ENCODE measurements at places on chromosomes 6 and 20.

DNA sequence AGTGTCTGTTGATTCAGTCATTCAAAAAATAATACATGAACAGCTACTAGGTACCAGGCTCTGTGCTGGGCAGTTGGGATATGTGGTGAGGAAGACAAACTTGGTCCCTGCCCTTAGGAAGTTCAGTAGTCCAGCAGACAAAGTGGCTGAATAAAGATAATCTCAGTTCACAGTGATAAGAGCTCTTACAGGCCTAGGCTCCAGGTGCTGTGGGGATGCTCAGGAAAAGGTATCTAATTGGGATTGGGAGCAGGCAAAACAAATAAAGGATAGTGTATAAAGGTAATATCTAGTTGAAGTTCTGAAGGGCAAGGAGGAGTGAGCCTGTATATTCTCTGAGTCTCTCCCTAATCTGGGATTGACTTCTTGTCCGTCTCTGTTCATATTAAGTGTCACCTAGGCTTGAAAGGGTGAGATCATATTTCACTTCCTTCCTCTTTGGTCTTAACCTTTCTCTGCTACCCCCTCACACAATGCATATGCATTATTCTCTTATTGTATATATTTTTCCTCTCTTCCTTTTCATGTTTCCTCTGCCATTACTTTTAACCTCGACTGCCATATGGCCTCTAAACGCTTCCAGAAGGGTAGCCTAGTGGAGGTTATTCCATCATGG, 13.5 kb downstream of the PTPN1 start:
- no peak for DNase-seq

DNA sequence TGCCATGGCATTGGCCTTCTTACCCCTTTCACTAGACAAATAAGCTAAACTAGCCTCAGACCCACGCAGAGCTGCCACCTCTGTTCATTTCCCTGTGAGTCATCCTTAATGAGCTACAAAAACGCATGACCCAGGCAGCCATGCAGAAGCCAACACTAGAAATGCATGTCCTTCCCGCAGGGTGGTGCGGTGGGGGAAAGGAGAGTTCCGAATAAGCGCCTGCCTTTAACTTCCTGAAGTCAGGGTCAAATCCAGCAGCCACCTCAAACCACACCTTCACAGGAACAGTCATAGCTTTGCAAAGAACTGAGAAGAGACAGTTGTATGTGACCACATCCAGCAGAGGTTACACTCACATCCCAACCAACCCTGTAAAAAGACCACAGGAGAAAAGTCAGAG, 40.4 kb downstream of the IRF4 start:
- no peak for DNase-seq

- no peak for DNase-seq
Measured at GRCh38 chr6:161436106-161436876, 162.4 kb upstream of the AGPAT4 start.

GRCh38 chr6:45127185-45127584, 200.9 kb upstream of the RUNX2 start:
- DNase-seq = no peak

- no peak for DNase-seq
Measured at GRCh38 chr6:17347012-17347411, 46.4 kb upstream of the CAP2 start.

DNA sequence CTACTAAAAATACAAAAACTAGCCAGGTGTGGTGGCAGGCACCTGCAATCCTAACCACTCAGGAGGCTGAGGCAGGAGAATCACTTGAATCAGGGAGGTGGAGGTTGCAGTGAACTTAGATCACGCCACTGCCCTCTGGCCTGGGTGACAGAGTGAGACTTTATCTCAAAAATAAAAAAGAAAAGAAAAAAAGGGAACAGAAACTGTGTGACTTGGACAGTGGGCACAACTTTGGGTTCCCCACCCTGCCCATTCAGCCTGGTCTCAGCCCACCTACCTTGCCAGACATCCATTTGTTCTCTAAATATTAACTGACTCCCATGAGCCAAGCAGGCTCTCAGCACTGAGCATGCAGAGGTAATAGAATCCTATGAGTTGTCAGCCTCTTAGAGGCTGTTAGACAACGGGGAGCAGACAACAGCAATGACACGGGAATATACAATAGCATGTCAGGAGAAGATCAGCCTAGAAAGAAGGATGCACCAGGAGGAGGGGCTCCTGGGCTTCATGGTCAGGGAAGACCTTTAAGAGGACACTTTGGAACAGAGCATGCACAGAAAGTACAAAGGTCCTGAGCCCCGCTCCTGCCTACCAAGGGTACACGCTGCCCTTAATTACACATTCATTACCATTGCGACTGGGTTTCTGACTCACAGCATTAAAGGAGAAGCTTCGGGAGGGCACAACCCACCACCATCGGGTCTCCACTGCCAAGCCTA, 20.0 kb downstream of the FAM209B start:
- no peak for DNase-seq

DNA sequence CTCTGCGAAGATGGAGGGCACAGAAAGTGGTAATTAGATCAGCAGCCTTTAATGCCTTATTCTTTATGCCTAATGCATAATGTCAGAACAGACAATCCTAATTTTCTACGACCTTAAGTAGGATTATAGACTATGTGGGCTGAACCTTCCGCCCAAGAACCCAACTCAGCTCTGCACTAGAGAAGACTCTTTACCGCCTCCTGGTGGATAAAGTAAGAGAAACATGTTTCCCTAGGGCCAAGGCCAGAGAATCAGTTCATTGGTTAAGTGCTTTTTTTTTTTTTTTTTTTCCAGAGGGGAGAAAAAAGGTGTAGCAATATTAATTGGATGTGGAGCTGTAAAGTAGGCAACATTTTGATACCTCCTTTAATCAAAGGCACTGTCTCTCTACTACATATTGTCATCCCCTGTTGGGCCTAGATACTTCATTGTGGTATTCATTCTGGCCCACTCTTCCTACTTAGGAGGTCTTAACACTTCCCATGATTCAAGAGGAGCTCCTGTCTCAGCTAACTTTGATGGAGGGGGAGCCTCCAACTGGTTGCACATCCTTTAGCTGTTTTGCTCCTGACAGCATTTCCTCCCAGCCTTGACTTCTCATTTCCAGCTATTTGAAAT, 124.9 kb upstream of the NRN1 start:
- no peak for DNase-seq

GRCh38 chr20:62751551-62752150, 43.0 kb downstream of the NTSR1 start:
- no peak for DNase-seq

GRCh38 chr20:61396262-61396848, 144.3 kb downstream of the CDH4 start:
- no peak for DNase-seq

- no peak for DNase-seq
Measured at GRCh38 chr6:30104661-30105060, 8.2 kb downstream of the TRIM31 start.

GRCh38 chr6:167150941-167151549, 6.7 kb downstream of the GPR31 start:
- DNase-seq = no peak

- DNase-seq = no peak
Measured at GRCh38 chr6:99608886-99609482, 2.4 kb downstream of the PRDM13 start.

GRCh38 chr6:126337323-126337722, 2.6 kb upstream of the CENPW start:
- DNase-seq = no peak

DNA sequence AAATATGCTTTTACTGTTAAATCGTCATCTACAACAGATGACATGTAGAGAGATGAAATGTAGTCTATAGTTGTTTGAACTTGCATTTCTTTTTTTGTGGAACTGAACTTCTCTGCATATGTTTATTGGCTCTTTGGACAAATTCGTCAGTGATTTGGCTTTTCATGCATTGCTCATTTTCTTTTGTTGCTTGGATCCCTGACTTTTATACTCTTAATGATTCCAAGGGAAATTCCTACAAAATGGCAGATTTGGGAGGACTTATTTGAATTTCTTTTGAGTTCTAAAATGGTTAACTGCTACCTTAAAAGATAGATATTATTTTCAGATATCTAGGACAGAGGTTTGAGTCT, 65.4 kb downstream of the UTRN start:
- no peak for DNase-seq
